IMR-90 (cell line): ENCODE measurements at places on chromosomes 12 and 14. TPM values are rescaled to one million over a fixed set of nuclear protein-coding genes. Genes with fewer than 3 reads are reported as not detected.

DNA sequence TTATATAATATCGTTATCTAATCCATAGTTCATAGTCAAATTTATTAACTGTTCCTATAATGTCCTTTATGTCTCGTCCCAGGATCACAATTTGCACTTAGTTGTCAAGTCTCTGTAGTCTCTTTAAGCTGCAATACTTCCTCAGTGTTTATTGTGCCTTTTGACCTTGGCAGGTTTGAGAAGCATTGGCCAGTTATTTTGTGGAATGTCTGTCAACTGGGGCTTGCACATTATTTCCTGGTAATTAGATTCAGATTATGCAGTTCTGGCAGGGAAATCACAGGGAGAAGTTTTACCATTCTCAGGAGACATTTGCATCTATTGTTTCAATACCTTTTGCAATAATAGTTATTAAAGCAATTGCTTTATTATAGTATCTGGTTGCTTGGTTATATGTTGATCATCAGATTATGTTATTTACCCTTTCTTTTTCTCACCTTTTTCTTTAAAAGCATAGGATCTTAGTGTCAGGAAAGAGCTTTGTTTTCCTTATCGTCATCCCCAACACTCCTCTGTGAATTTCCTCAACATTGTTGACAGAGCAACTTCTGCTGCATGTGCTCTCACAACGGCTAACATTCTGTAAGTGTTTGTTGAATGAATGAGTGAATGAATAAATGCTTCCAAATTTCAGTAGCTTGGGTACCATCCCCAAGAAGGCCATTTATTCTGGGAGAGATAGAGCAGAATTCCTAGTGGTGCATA, 3.7 kb upstream of the ART4 start:
- H3K36me3 ChIP-seq: no peaks in the 10 kb centered on the region
- no peak for DNase-seq
- no peaks in the 10 kb centered on the region for H3K27me3 ChIP-seq
- H3K4me1 ChIP-seq: 0 out of 2 replicates have a peak, but pooled peaks cover 2% of the 10 kb centered on the region

DNA sequence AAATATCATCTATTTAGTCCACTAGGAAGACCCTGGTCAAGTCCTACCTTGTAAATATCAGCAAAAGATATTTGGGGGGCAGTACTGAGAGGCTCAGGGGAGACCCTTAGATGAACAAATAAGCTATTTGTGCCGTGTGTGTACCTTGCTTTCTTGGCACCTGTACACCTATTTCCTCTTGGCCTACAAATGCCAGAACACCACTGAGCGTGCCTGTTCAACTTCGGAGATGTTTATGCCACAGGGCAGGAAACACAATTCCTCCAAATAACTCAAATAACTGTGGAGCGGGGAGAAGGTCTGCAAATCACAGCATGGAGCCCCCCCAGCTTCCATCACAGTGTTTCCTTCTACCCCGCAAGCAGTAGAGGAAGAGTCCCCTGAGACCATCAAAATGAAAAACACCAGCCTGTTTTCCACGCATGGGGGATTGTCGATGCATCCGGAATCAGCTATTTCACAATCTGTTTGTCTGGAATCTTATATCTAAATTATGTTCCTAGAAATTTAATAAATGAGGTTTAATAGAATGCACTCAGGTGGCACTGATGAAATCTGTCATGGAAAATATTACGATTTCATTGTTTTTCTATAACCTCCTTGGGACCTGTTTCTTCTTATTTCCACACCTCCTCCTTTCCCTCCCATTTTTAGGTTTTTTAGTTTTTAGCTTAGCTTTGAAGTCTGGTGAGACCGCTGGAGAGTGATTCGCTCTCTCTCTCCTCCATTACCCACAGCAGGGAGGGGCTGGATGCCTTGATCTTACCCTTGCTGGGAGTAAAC, 254.0 kb upstream of the SRRM4 start:
- H3K4me1 ChIP-seq: no peaks in the 10 kb centered on the region
- H3K36me3 ChIP-seq: no peaks in the 10 kb centered on the region
- no peak overlapping the region for H3K27ac ChIP-seq
- no peaks in the 10 kb centered on the region for H3K27me3 ChIP-seq
- H3K4me3 ChIP-seq: no peak overlapping the region
- DNase-seq: no peak

GRCh38 chr12:131883521-131883900, 10.9 kb upstream of the ULK1 start:
- peaks cover 17% of the 10 kb centered on the region for H3K27me3 ChIP-seq
- H3K4me3 ChIP-seq: no peak overlapping the region
- H3K36me3 ChIP-seq: no peaks in the 10 kb centered on the region
- no peaks in the 10 kb centered on the region for H3K4me1 ChIP-seq
- H3K27ac ChIP-seq: no peak overlapping the region

DNA sequence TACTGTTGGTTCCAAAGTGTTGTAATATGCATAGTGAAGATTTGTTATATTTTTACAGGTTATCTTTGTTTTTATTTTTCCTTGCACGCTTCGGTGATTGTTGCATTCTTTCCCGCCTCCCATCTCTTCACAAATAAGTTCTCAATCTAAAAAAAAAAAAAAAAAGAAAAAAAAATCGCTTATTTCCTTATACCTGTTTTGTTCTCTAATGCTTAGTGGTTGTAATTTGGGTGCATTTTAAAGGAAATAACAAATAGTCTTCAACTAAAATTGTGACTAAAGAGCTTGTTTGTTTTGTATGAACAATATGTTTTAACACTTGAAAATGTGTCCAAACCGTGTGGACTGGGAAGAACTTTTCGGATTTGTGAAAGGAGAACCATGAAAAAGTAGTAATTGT, 1.5 kb downstream of the CAND1 start:
- peak overlapping the region; percentile 54 for H3K4me3 ChIP-seq
- peak overlapping the region; percentile 97; the same call in 1 of the 2 replicates for H3K27ac ChIP-seq
- no peak for DNase-seq
- no peaks in the 10 kb centered on the region for H3K36me3 ChIP-seq
- peaks cover 5% of the 10 kb centered on the region for H3K4me1 ChIP-seq

The MORN3 gene
- polyA plus RNA-seq: 0.22 and 0.37 TPM in 2 replicates

DNA sequence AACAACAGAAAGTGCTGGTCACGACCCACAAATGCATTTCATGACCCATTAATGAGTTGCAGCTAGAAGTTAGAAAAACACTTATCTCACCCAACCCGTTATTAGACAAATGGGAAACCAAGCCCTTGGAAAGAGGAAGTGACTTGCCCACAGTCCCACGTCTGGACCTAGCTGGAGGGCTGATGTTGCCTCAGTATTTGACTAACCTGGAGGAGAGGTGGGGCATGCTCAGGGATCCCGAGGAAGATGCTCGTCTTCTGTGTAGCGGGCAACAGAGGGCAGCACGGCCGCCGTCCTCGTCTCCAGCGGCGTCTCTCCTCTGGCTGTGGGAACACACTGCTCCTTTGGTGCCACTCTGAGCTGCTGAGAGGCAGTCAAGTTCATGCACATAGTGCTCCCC, 12.7 kb downstream of the CCND2 start:
- no peaks in the 10 kb centered on the region for H3K4me1 ChIP-seq
- H3K27ac ChIP-seq: no peak overlapping the region
- DNase-seq: no peak
- no peaks in the 10 kb centered on the region; the same call in 1 of the 2 replicates for H3K27me3 ChIP-seq
- no peak overlapping the region for H3K4me3 ChIP-seq

DNA sequence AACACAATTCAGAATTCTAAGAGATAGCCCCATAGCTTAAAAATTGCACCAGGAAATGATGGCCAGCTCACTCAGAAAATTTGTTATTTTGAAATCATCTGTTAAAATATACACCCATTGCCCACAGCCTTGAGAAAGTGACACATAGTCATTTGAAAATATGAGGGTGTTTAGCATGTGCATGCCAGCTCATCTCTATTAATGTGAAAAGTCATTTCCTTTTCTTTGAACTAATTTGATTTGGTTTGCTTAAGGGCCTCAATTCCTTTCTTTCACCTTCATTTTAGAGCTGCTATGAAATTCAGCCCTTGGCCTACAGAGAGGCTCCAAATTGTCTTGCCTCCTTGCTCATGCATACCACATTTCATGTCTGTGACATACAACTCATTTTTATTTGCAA, 241.4 kb downstream of the PHLDA1 start:
- DNase-seq: peak; percentile 38
- H3K27me3 ChIP-seq: no peaks in the 10 kb centered on the region
- H3K4me1 ChIP-seq: peaks cover 4% of the 10 kb centered on the region
- H3K36me3 ChIP-seq: no peaks in the 10 kb centered on the region

The FAM90A1 gene
- polyA plus RNA-seq: 0.09 and 0.11 TPM in 2 replicates

The ANKRD33 gene
- polyA plus RNA-seq: 0.03 TPM in 1 of 2 replicates, not detected in the other

DNA sequence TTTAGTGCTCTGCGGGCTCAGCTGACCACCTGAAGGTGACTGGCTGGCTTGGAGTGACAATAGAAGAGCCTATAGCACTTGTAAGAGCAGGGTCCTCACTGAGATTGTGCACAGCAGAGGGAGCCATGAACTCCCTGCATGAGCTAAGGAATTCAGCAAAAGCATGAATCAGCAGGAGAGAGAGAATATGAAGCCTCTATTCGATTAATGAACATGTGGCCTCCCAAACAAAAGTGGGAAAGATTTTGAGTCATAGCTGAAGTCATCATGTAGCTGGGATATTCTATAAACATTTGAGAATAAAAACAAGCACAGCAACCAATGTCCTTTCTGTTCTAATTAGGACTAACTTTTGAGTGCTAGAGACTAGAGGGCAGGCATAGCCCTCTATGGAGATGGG, 626.6 kb downstream of the DIO2 start:
- H3K4me1 ChIP-seq: peaks cover 14% of the 10 kb centered on the region
- no peaks in the 10 kb centered on the region for H3K27me3 ChIP-seq
- no peak overlapping the region for H3K4me3 ChIP-seq
- DNase-seq: peak; percentile 98
- H3K36me3 ChIP-seq: no peaks in the 10 kb centered on the region

- peak overlapping the region; percentile 6; the same call in 1 of the 2 replicates for H3K4me3 ChIP-seq
- H3K27me3 ChIP-seq: no peaks in the 10 kb centered on the region
- H3K36me3 ChIP-seq: no peaks in the 10 kb centered on the region
- peaks cover 40% of the 10 kb centered on the region for H3K4me1 ChIP-seq
- peak; percentile 91 for DNase-seq
- H3K27ac ChIP-seq: peak overlapping the region; percentile 35; the same call in 1 of the 2 replicates
Measured at GRCh38 chr14:68663385-68664076, 129.3 kb downstream of the ZFP36L1 start.

DNA sequence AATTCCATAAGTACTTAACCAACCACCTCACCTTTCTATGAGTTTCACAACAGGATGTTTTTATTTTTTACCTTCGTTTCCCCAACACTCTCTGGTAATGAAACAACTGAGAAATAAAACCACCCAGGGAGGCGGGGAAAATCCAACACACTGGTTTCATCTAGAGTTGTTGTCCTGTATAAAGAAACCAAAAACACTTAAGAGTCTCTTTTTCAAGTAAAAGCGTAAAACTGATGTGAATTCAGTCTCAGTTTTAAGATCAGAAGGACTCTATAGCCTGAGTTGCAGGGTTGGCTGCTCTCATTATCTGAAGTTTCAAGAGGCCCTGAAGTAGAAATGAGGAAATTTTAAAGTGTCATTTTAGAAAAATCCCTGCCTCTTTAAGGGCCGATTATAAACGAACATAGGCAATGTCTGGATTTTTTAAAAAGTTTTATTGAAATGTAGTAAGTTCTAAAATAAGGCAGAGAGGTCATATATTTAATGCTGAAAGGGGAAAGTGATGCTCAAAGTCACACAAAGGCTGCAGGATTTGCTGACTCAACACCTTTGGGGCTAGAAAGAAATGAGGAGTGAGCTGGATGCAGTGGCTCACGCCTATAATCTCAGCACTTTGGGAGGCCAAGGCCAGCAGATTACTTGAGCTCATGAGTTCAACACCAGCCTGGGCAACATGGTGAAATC, 27.2 kb downstream of the HIGD1C start:
- no peak overlapping the region for H3K4me3 ChIP-seq
- H3K36me3 ChIP-seq: peaks cover 5% of the 10 kb centered on the region
- H3K4me1 ChIP-seq: no peaks in the 10 kb centered on the region
- no peaks in the 10 kb centered on the region for H3K27me3 ChIP-seq
- DNase-seq: no peak

- H3K4me3 ChIP-seq: no peak overlapping the region
- no peak for DNase-seq
- H3K27ac ChIP-seq: no peak overlapping the region
- no peaks in the 10 kb centered on the region for H3K36me3 ChIP-seq
- H3K27me3 ChIP-seq: no peaks in the 10 kb centered on the region; the same call in 1 of the 2 replicates
- peaks cover 3% of the 10 kb centered on the region; the same call in 1 of the 2 replicates for H3K4me1 ChIP-seq
Measured at GRCh38 chr14:53808042-53808441, 148.6 kb downstream of the BMP4 start.

DNA sequence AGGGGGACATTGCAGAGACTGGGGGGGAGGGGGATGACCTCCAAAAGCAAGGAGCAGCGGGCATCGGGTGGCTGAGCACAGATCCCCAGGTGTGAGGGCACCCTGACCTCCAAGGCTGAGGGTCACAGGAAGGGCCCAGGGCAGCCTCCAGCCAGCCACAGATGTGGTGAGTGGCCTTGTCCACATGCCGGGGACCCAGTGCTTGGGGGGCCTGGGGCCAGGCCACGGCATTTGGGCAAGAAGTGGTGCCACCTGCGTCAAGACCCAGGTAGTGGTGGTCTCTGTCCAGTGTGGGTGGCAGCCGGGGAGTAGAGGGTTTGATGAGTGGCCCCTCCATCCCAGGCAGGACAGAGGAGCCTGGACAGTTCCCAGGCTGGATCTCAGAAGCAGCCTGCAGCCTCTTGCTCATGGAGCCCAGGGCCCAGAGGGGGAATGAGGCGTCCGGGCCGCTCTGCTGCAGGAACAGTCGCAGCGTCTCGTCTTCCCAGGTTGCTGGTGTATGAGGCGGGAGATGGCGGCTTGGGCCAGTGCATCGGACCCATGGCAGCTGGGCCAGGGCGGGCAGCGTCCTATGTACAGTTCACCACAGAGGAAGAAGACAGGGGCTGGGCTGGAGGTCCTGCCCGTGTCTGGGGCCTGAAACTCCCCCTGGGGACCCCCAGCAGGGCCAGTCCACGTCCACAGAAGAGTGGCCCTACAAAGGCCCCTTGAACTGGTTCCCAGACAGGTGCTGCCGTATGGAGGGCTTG, 33.5 kb downstream of the CCNK start:
- peaks cover 15% of the 10 kb centered on the region for H3K4me1 ChIP-seq
- peaks cover 23% of the 10 kb centered on the region for H3K36me3 ChIP-seq
- no peak overlapping the region for H3K4me3 ChIP-seq
- H3K27me3 ChIP-seq: no peaks in the 10 kb centered on the region

GRCh38 chr14:68718023-68718990, 74.6 kb downstream of the ZFP36L1 start:
- no peak overlapping the region for H3K4me3 ChIP-seq
- H3K36me3 ChIP-seq: no peaks in the 10 kb centered on the region
- no peak for DNase-seq
- H3K4me1 ChIP-seq: no peaks in the 10 kb centered on the region

The SLC17A8 gene
- not detected in 2 replicates for polyA plus RNA-seq

The GNB3 gene
- polyA plus RNA-seq: 20.5 and 20.7 TPM in 2 replicates
